ENCODE measurements at places on chromosomes 12 and 14. TPM values are rescaled to one million over a fixed set of nuclear protein-coding genes. Genes with fewer than 3 reads are reported as not detected.

GRCh38 chr14:51614707-51615106 is 37.0 kb upstream of the FRMD6 start:
- no peak for DNase-seq

DNA sequence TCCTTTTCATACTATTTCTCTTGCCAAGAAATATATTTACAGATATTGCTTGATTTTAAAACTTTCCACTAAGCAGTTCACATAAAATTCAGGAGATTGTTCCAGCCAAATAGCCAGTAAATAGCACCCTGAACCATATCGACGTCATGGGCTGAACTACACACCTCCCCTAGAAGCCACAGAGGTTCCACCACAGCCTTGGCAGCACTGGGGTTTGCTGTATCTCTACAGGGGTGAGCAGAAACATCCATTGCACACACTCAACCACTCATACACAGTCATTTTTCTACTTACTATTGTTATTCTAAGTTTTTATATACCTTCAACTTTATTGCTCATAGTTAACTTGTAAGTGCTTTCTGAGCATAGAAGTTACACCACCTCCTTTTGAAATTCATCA is 8.1 kb upstream of the EIF2S3B start:
- no peak for DNase-seq

DNA sequence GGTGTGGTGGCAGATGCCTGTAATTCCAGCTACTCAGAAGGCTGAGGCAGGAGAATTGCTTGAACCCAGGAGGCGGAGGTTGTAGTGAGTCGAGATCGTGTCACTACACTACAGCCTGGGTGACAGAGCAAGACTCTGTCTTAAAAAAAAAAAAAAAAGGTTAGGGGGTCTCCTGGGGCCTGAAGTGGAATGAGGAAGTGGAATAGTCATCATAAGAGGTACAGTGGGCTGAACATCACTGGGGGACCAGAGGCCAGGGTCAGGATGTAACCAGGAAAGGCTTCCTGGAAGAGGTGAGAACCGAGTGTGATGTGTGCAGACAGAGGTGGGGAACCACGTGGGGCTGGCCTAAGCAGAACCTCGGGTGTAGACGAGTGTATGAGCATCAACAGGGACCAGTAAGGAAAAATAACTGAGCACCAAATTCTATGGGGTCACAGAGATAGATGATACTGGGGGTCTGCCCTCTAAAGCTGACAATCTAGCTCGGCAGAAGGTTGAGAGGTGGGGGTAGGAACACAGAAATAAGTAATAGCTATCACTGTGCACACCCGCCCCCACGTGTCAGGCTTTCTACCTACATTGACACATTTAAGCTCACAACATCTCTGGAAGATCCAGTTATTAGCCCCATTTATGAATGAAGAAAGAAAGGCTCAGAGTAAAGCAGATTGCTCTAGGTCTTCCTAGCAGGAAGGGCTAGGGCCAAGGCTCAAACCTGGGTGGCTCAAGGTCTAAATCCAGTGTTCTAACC is 5.0 kb upstream of the COX6A1 start:
- no peak for DNase-seq

DNA sequence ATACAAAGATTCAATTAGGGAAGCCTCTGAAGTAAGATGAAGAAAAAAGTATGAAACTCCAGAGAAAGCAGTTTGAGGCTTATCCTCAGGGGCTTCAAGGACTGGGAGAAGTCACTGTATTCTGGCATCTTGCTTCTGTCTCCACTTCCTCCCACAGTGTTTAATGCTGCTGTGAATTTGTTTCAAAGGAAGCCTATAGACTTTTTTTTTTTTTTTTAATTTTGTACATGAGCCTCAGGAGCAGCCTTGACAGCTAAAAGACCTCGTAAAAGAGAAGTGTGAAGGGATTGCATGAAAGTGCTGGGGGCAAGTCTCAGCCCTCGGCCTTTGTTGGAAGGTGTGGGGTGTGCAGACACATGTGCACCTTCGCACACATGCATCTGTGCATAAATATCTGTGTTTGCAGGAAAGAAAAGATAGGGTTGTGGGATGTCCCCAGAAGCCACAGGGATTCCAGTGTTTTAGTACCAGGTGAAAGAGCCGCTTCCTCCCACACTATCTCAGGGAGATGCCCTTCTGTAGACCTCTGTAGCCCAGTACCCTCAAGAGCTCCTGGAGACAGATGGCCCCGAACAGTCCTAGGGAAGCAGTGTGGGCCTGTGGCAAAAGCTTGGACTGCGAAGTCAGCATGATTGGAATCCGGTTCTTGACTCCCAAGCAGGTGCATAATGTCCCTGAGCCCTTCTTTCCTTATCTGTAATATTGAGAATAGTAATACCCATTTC is 193.5 kb upstream of the BCL2L14 start:
- DNase-seq = no peak

GRCh38 chr12:109394891-109395290 is 47.2 kb downstream of the MYO1H start:
- DNase-seq = no peak

Gene NDRG2
- total RNA-seq = 0.11 TPM

Data from pulmonary artery endothelial cell (primary cell).